Non-pigmented ciliary epithelial cell (primary cell): ENCODE measurements at places on chromosomes 3 and 15.

DNA sequence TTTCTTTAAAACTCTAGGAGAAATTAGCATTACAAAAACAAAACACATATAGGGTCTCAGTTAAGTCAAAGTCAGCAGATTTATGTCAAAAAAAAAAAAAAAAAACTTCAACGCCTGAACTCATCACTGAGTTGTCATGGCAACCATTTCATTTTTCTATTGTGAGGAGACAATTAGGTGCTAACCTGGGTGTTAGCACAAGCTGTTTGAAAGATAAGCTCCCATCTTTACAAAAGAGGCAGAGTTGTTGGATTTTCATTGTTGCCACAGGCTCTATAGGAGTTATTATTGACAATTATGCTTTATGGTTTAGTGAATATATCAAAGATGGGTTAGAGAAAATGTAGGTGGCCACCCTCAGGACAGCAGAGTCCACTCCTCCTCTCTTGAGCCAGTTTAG lies 806.9 kb downstream of the GRM7 start:
- no peak for DNase-seq

- no peak for DNase-seq
Observed at GRCh38 chr3:50627407-50628051, 10.6 kb downstream of the MAPKAPK3 start.

DNA sequence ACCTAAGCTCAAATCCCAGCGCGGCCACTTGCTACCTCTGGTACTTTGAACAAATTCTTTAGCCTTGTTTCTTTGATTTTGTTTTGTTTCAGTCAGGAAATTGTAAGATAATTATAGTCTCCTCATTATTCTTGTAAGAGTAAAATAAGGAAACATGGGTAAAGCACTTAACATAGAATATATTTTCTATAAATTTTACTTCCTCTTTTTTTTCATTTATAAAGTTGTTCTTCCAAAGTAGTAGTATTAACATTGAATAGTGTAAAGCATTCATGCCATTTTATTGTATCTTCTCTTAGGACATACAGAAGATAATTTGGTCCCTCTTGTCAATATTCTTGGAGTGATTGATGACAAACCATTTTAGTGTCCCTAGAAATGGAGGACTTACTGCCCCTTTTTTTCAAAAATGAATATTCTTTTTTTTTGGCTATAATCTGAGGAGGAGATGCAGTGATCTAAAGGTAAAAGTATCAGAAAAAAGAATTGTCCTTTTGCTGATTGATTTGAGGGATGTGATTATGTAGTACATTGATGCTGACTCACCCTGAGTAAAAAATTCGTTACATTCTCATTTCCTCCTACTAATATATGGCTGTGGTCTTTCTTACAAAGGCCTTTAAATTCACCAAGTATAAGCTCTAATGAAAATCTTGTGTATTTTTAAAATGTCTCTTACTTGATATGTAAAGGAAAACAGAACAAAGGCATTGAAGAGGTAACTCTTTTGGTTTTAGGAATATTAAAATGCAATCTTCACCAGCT lies 51.0 kb downstream of the ALCAM start:
- no peak for DNase-seq

- no peak for DNase-seq
Observed at GRCh38 chr3:179016979-179017670, 54.5 kb downstream of the ZMAT3 start.

- DNase-seq, result peak; percentile 63
Observed at GRCh38 chr3:79139395-79140068, 628.3 kb downstream of the ROBO1 start.

DNA sequence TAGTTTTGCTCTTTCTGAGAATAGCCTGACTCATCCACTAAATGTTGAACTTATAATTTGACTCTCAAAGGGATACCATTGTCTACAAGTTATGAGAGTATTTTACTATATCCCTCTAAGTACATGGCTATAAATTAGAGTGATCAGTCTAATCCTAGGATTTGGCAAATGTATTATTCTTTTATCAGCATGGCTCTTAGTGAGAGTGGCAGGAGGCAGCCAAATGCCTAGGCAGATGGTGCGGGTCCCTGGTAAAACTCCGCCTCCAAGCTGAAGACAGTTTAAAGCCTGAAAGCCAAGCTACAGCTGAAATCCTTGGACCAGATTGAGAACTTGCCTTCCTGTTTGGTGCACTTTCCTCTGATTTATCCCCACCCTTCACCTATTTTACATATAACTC lies 631.8 kb downstream of the SQOR start:
- no peak for DNase-seq

DNA sequence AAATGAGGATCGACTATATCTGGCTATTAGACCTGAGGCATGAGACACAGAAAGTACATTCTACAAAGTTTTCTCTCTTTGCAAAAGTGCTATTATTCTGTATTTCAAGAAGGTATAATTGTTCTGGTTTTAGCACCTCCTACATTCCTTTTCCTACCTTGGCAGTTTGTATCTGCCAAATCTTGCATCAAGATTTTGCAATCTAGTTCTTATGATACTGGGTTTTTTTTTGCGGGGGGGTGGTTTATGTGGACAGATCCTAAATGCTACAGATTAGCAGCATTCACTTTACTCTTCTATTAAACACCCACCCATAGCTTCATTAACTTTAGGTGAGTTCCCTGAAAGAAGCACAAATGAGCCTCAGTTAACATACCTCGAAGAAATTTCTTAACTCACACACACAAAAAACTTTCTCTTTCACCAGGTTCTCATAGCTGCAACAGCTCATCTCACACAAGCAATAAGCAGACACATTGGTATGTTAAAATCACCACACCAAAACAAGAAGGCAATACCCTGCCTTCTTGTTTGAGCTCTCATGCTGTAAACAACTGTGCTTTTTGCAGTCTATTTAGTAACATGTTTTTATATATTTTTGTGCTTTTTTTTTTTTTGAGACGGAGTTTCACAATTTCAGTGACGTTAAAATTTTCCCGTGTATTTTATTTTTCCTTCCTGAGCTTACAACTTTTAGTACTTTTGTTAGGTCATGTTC lies 73.0 kb upstream of the VGLL4 start:
- DNase-seq, result no peak

- DNase-seq, result no peak
Observed at GRCh38 chr3:123143669-123144411, 57.9 kb upstream of the SEC22A start.

DNA sequence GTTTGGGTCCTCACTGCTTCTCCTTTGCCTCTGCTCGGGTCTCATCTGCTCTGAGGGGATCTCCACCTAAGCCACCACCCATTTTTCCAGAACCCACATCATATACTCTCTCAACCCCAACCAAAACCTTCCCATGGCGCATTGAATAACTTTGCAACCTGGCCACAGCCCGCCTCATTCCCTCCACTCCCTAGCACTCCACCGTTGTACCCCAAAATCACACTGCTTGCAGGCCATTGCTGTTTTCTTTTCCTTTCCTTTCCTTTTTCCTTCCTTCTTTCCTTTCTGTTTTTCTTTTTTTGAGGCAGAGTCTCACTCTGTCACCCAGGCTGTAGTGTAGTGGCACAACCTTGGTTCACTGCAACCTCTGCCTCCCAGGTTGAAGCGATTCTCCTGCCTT lies 3.1 kb upstream of the VPS18 start:
- DNase-seq, result no peak
